ENCODE measurements at places on chromosomes 4 and X.

DNA sequence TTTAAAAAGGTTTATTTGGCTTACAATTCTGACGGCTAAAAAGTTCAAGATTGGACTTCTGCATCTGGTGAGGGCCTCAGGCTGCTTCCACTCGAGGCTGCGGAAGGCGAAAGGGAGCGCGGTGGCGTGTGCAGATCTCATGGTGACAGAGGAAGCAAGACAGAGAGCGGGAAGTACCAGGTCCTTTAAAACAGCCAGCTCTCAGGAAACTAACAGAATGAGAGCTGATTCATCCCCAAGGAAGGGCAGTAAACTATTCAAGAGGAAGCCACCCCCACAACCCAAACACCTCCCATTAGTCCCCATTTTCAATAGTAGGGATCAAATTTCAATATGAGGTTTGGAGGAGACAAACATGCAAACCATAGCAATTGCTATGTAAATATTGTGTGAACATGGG, 2144.2 kb upstream of the AGA start:
- no peak for DNase-seq

- DNase-seq, result no peak
Measured at GRCh38 chr4:139532947-139533346, 23.1 kb downstream of the SETD7 start.

GRCh38 chrX:107729558-107730297, 45.9 kb downstream of the TSC22D3 start:
- DNase-seq, result no peak

- no peak for DNase-seq
Measured at GRCh38 chr4:72366601-72367000, 202.4 kb downstream of the ADAMTS3 start.

GRCh38 chrX:100863326-100863864, 10.8 kb downstream of the NOX1 start:
- DNase-seq, result no peak

- DNase-seq, result no peak
Measured at GRCh38 chr4:41590591-41590990, 52.6 kb downstream of the LIMCH1 start.

- no peak for DNase-seq
Measured at GRCh38 chr4:163613383-163613782, 118.9 kb downstream of the TMA16 start.
